ENCODE measurements at places on chromosomes 1 and 21. TPM values are rescaled to one million over a fixed set of nuclear protein-coding genes. Genes with fewer than 3 reads are reported as not detected.

CD244 gene
- 0.05 TPM for total RNA-seq

CSMD2 gene
- total RNA-seq: 0.03 TPM

DRAXIN gene
- 0.03 TPM for total RNA-seq

FOXO6 gene
- total RNA-seq: 0.18 TPM

GJA8 gene
- not detected for total RNA-seq

THEM5 gene
- not detected for total RNA-seq

DNA sequence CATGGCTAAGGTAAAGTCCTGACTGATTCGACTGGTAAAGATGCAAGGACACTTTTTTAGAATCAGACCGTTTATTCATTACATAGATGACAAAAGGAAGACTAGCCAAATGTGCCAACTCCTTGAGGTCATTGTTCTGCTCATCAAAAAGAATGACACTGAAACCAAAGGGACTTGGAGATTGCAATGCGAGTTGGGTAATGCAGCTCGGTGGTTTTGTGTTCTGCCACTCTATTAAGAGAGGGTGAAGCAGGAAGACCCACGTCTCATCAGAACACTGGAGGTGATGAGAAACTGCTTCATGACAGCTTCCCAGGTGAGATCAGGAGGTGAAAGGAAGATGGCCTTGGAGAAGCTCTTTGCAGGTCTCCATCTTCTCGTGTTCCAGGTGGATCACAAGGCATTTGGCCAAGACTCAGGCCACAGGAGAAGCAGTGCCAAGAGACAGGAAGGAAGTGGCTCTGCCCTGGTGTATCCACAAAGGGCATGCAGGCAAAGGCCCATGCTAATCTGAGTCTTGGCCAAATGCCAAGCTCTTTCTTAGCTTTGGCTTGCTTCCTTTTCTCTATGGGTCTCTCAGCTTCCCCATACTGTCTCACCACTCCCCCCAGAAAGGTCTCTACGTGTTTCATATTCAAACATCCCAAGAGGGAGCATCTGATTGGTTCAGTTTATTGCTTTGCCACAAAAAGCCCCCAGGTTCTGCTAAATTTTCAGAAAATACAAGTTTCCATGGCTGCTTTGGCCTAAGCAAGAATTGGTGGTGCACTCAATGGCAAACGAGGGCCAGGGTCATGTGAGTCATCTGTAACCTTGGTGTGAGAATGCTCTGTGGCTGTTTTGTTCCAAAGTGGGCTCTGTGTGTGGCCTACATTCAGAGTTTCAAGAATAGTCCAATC, 5.7 kb upstream of the CCT8 start:
- no peak for DNase-seq

DNA sequence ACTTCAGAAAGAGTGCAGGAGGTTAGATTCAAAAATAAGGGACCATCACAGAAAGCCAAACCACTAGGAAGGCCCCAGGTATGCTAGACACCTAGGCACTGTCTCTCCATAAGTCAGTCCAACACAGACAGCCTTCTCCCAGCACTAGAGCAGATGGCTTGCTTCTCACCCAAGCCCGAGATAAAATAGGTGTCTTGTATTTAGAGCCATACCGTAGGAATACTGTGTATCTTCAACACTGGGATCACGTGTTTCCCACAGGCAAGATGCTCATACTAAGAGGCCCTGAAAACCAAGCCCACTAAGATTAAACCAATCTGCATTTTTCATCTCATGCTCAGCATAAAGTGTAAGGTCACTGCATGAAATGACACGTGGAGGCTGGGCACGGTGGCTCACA, 223.3 kb upstream of the KAZN start:
- DNase-seq: no peak

- DNase-seq: no peak
These were observed 73.0 kb downstream of the PTPRC start for GRCh38 chr1:198711837-198712236.

DNA sequence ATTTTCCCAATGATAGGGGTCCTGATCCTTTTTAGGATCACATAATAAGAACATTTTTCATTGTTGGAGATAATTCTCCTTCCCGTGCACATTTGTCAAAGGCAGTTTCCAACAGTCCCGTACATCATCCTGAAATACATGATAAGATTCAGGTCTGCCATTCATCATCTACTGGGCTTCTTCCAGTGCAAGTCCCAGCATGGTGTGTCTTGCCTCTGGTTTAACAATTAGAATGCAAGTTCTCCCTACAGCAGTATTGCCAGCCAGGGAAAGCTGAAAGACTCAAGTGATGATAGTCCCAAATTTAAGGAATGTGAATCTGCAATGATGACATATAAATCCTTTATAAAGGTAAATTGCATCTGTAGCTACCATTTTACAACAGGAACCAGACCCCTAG, 146.2 kb downstream of the DAB1 start:
- DNase-seq: no peak

- DNase-seq: no peak
These were observed 181.7 kb upstream of the LMO4 start for GRCh38 chr1:87146986-87147385.

DNA sequence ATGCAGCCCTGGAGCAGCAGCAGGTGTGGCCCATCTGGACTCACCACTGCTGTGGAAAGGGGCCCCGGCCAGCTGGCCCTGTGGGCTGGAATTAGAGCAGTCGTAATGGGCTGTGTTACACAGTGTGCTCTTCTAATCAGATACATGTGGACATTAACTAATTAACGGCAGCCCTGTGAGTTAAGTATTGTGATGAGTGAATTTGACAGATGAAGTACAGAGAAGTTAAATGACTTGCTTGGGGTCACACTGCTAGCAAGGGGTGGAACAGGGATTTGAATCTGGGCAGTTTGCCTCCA, 58.6 kb downstream of the MDM4 start:
- no peak for DNase-seq

GRCh38 chr21:41667136-41667535, 99.7 kb downstream of the RIPK4 start:
- DNase-seq: no peak

DNA sequence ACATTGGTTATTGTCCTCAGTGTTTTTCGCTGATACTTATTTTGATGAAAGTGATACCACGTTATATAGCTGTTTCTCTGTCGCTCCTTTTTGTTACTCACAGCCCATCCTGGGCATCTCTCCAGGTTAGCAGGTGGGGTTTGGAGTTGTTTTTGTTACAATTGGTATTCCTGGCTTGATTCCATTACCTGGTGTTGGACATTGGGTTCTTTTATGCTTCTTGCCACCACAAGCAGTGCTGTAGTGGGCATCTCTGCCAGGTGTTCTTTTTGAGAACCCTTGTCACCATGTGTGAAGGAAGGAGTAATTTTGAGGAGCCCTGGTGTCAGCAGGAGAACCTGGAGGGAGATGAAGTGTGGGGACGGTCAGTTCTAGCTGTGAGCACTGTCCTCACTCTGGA, 47.5 kb upstream of the PWP2 start:
- DNase-seq: no peak

DNA sequence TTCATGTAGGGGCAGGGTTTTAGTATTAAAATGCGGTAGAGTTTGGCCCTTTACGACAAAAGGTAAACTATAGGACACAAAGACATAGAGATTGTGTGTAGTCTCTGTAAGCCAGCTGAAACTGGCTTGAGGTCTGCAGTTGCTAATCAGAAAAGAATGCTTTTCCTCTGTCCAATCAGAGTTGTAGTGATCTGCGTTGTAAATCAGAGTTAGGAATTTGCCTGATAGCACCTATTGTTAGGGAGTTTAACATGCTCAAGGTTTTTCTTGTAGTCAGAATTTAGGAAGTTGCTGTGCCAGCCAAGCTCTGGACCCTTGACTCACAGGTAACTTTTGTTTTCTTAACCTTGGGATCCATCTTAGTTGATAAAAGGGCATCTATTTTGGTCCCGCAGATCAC, 61.2 kb upstream of the VTCN1 start:
- DNase-seq: no peak

DNA sequence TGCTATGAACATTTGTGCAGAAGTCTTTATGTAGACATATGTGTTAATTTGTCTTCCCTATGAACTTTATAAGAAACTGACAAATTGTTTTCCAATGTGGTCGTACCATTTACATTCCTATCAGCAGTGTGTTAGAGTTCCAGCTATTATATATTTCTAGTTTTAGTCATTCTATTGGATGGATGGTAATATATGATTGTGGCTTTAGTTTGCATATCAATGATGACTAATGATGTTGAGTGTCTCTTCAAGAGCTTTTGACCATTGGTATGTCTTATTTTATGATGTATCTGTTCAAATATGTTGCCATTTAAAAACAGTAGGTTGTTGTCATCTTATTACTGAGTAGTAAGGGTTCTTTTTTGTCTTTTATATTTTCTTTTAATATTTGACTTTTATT, 16.2 kb upstream of the ZNF326 start:
- DNase-seq: no peak

- DNase-seq: no peak
These were observed 47.6 kb downstream of the ATP6V1G3 start for GRCh38 chr1:198492872-198493271.

DNA sequence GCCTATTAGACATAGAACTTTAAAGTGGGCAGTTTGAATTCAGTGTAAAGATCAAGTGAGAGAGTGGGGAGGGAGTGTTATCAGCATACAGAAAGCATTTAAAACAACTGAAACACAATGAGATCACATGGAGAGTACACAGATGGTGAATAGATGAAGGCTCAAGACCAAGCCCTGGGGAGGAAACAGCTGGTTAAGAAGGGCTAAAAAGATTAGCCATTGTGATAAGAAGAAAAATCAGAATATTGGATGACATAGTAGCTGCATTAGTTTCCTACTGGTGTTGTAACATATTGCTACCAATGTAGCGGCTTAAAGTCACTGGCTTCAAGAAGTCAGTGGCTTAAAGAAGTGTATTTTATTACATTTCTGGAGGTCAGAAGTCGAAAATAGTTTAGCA, 443.4 kb upstream of the RGS18 start:
- DNase-seq: no peak

GRCh38 chr1:37362594-37363385, 111.6 kb upstream of the ZC3H12A start:
- DNase-seq: no peak

DNA sequence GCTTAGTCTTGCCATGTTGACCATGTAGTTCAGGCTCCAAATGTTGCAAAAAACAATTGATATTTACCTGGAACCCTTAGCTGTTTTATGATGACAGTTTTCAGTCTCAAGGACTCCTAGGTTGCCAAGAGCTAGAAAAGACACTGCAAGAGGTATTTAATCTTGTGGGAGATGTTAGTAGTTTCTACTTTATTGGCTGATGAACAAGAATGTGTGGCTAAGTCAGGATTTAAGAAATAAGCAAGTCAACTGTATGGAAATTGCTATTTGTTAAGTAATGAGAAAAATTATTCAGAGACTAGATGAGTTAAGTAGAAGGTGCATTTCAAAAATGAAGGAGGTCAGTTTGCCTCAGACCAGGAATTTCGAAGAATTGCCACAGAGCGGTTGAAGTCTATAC, 639.7 kb upstream of the USP24 start:
- DNase-seq: no peak

- DNase-seq: no peak
These were observed 89.9 kb upstream of the TMPRSS2 start for GRCh38 chr21:41597811-41598231.

DNA sequence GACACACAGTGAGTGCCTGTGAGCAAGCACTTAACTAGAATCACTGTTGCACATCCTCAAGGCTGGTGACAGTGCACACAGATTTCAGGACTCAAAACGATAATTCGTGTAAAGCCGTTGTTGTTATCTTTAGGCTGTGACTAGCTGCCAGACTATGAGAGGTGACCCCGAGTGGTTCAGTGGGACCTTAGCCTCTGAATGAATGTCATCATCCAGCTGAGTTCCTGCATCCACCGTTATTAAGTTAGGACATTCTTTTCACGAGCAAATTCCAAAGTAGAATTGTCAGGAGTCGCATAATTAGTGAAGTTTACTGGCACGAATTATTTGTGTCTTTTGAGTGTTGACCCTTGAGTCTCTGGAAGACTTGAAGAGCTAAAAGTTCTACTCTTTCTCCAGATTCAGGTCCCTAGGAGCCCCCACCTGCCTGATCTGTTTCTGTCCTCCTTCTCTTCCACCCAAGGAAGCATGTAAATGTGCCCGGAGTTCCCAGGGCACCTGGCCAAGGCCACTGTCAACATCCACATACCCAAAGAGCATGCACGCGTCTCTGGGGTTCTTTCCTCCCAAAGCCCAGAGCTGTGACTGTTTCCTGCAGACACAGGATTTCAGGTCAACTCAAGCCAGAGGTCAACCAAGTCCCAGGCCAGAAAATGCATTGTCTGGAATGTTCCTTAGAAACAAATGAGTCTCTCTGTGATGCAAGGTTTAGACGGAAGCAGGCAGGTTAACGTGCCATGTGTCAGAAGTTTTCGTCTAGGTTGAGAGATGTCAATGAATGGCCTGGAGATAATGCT, 207.2 kb downstream of the TOMM20 start:
- DNase-seq: no peak

GRCh38 chr21:42405064-42406013, 1.6 kb downstream of the UBASH3A start:
- no peak for DNase-seq

- DNase-seq: no peak
These were observed 114.2 kb downstream of the ADGRL4 start for GRCh38 chr1:78892260-78892840.

DNA sequence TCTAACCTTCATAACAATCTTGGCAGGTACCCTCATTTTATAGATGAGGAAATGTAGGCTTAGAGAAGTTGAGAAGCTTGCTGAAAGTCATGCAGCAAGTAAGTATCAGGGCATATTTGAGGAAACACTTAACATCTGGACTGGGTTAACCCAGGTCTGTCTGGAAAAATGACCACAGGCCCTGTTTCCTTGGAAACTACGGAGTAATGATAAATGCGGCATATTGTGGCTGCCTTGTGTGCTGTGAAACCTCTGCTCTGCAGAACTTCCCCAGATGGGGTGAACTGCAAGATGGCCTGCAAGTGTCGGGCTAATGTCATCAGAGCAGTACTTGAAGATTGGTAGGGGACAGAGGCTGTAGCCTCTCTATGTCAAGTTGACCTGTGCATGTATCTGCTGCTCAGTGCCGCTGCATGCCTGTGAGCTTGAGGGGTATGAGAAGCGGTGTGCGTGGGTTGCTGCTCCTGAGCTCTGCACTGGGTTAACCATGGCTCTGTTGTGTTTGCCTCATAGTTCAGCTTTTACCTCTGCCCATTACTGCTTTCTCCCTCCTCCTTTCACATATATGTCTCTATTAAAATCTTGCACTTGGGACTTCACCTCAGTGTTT, 83.1 kb downstream of the WDR3 start:
- DNase-seq: no peak

DNA sequence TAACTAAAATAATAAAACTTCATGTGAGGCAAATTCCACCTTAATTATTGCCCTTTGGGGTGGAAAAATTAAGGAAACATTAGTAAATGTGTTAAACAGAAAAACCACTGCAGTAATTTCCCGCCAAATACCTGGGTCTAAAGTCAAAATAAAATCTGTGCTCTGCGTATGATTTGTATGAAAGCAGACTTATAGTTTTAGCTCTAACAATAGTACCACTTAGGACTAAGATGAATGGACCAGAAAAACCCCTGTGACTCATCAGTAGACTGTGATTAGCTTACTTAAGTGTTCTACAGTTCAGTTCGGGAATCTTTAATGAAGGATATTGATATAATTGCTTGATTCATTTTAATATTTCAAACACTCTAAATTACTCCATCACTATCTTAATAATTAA, 23.3 kb upstream of the C1orf105 start:
- no peak for DNase-seq

- peak; percentile 44 for DNase-seq
These were observed 4.3 kb upstream of the S100A9 start for GRCh38 chr1:153353226-153353947.

Measured in SK-MEL-5 (cell line).